ENCODE measurements at places on chromosomes 11 and 22.

DNA sequence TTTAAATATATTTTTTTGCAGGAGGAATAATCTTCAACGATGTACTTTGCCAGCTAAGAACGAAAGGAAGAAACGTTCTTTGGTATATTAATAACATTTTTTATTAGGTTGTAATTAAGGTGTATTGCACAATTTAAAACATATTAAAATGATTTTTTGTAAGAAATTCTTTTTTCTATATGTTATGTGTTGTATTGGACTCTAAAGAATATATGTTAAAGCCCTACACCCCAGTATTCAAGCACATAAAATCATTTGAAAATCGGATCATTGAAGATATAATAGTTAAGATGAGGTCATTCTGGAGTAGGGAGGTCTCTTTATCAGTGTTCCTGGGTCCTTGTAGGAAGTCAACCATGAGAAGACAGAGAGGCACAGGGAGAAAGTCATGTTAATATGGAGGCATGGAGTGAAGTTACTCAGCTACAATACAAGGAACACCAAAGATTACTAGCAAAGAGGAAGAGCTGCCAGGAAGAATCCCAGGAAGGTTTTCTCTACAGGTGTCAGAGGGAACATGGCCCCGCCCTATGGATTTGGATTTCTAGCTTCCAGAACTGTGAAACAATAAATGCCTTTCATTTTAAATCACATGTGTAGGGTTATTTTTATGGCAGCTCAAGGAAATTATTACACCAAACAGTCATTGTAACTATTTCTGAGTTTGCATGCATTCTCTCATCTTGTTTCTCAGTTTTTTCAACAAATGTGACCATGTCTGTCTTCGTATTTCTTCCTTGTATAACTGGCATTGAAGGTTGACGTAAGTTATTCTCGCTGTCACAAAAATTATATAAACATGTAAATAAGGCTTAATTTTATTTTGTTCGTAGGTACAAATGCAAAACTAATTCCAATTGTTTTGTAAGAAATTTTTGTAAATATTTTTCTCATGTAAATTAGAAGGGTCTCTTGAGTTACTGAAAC is 75.4 kb upstream of the VPREB1 start:
- no peak for DNase-seq

GRCh38 chr11:69699213-69699612 is 4.6 kb downstream of the FGF19 start:
- DNase-seq, result no peak

GRCh38 chr22:21568347-21569075 is 997 bp downstream of the UBE2L3 start:
- DNase-seq, result no peak

DNA sequence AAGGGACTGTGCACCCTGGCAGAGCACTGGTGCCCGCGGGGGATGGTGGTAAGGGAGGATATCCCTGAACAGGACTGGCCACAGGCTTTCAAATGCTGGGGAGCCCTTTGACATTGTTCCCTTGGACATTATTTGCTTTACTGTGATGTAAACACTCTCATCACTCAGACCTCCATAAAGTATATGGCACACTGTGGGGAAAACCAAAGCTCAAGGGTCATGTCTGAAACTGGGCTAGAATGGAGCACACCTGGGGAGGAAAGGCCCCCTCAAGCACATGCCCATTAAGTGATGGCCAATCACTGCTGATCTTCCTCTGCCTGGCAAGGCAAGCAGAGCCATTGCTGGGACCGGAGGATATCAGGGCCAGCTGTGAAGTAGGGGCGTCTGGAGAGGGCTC is 60.9 kb upstream of the TENM4 start:
- no peak for DNase-seq

DNA sequence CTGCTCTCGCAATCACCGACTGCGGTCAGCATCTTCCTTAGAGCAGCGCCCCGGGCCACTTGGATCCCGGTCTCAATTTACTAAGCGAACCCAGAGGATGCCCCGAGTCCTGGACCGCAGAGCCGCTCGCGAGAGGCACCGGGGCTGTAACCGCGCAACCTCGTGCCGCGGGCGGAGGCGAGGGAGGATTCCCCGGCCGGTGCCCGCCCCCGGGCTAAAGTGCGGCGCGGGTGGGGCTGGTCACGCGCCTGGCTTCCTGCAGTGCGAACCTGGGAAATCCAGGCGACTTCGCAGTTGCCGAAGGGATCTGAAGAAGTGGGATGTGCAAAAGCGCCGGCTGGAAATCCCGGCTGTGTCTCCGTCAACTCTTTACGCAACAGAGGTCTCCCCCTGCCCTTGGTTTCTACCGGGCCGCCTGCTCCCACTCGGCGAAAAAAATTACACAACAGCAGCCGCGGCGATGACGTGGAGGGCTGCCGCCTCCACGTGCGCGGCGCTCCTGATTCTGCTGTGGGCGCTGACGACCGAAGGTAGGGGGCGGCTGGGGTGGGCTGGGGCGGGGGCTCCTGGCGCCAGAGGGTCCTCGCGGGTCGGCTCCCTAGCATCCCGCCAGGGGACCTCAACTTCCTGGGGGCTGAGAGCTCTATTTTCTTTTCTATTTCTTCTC is at the start of gene NCR3LG1:
TSS of gene NCR3LG1 (plus strand) at position 291 of the 667 bp plus-strand sequence. CDS start at position 461, 170 bp downstream.
- DNase-seq, result peak; percentile 41

DNA sequence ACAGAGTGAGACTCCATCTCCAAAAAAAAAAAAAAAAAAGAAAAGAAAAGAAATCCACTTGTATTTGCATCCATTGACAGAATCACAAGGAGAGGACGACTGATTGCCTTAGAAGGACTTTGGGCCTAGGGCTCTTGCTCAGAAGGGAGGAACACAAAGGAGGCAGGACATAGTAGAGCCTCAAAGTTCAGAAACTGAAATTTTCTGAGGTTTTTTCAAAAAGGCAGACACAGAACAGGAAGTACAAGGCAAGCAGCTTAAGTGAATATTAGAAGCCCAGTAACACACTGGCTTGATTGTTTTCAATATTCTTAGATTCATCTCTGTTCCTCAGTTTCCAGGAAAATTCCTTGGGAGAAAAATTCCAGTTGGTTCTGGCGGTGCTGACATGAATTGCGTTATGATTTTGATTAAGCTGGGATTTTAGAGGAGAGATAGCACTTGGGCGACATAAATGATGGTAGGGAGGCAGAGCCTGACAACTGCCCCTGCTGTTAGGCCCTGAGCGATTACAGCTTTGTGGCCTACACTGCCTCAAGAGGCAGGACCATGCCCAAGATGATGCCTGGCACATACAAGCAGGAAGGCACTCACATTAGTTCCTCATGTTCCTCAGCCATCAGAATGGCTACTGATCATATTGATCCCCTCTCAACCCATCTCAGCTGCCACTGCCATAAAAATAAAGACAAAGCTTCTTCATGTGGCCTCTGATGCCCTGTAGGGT is 15.3 kb downstream of the CLPB start:
- DNase-seq, result no peak

GRCh38 chr11:67237574-67237973 is 28.7 kb upstream of the GRK2 start:
- no peak for DNase-seq

DNA sequence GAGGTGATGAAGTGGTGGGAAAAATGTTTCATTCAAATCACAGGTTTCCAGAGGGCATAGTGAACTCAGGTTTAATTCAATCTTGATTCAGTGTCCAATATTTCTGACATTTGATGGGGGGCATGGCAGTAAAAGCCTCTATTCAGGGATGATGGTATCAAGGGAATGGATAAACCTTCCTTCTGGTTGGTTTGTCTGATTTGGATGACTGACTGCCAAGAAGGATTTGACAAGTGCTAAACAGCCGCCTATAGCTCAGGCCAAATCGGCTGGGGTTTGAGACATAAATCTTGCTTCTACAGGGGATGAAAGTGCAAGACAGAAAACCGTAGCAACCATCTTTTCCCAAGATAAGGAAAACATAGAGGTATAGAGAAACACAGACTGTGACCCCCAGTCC is 121.8 kb upstream of the C11orf87 start:
- no peak for DNase-seq

DNA sequence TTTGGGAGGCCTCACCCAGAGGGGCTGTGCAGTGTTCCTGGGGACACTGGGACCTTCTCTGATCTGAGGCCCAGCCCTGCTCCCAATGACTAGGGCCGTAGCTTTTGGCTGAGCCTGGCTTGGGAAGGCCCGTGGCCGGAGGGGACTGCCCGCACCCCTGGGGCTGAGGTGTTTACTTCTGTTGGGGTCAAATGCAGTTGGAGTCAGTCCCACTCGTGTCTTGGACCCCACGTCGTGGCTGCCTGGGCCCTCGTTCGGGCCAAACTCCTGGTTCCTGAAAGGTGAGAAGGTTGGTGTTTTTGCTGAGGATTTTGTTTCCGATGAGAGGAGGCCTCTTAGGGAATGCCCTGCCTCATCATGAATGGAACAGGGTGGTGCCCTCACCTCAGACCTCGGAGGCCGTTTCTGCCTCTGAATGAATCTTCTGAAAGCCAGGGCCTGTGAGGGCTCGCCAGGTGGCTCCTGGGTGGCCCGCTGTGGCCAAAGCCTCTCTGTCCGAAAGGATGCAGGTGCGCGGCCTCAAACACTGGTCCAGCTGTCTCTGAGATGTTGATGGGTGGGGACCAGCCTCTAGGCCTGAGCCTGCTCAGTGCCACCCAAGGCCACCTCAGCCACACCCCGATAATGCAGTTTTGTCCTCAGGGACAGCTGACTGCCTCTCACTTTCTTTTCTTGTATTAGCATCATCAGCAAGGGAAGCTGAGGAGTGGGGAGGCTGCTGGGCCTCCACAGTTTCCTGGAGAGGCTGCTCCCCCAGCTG is 40.3 kb upstream of the A4GALT start:
- DNase-seq, result no peak

- no peak for DNase-seq
These were observed 22.9 kb upstream of the PAFAH1B2 start for GRCh38 chr11:117121176-117121575.

- DNase-seq, result no peak
These were observed 58.1 kb upstream of the NECTIN1 start for GRCh38 chr11:119787074-119787461.

DNA sequence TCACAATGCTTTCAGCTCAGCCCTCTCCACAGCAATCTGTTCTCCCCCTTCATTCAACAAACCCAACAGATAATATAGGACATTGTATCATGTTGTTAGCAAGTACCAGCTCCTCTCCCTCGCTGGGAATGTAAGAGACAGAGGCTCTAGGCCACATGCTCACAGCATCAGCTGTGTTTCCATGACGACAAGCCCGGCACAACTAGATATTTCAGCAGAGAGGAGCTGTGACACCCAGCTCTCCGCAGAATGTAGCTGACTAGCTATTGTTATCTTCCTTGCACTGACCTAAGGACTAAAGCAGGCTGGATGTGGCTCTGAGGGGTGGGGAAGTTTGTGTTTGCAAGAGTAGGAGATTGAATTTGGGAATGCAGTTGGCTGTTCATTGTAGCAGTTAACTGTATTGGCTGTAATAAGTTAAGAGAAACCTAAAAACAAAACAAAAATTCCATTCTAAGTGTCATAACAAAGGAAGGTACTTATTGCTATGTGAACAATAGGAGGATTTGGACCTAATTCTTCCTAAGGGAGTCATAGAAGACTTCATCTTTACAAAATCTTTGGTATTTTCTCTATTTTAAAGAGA is 28.0 kb upstream of the RRAS2 start:
- no peak for DNase-seq

- no peak for DNase-seq
These were observed 119.8 kb upstream of the CADM1 start for GRCh38 chr11:115624065-115624464.

DNA sequence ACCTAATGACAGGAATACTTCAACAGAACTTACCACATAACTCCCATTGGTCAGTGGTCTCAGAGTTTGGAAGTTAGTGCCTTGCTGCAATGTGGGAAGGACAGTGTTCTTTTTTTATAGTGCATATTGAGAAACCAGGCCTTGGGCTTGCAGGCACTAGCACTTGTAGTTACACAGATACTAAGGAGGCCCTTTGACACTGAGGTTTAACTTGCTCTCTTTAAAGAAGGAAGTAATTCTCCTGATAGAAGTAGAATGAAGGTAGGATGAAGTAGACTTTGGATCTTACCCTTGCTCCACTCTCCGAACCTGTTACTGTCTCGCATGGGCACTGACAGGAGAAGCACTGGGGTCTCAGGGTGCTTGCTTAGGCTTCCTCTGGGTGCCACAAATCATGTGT is 31.0 kb upstream of the ST14 start:
- DNase-seq, result no peak

GRCh38 chr11:134283461-134284230 is 7.5 kb downstream of the GLB1L3 start:
- DNase-seq, result no peak

GRCh38 chr11:128892866-128893565 is 1.9 kb downstream of the KCNJ5 start:
- DNase-seq, result no peak

DNA sequence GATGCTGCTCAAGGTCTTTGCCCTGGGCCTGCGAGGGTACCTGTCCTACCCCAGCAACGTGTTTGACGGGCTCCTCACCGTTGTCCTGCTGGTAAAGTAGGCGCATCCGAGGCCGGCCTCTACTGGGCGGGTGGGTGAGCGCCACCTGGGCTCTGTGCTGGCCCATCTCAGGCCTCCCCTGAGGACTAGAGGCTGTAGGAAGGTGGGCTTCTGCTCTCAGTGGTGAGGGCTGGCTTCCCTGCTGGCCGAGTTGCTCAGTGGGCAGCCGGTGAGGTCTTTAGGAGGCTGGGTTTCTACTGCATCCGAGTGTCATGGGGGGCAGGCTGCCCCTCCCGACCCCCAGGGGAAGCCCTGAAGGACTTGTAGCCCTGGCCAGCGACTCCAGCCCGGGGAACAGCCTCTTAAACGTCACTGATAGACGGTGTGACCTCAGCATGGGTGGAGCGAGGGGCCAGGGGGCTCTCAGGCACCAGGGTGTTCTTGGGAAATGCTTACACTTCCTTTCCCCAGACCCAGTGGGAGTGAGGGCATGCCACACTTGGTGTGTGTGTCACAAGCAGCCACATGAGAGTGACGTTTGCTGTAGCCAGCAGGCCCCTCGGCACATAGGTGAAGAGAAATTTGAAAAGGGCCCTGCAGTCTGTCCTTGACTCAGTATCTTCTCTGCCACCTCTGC is 30.3 kb downstream of the TPCN2 start:
- no peak for DNase-seq

DNA sequence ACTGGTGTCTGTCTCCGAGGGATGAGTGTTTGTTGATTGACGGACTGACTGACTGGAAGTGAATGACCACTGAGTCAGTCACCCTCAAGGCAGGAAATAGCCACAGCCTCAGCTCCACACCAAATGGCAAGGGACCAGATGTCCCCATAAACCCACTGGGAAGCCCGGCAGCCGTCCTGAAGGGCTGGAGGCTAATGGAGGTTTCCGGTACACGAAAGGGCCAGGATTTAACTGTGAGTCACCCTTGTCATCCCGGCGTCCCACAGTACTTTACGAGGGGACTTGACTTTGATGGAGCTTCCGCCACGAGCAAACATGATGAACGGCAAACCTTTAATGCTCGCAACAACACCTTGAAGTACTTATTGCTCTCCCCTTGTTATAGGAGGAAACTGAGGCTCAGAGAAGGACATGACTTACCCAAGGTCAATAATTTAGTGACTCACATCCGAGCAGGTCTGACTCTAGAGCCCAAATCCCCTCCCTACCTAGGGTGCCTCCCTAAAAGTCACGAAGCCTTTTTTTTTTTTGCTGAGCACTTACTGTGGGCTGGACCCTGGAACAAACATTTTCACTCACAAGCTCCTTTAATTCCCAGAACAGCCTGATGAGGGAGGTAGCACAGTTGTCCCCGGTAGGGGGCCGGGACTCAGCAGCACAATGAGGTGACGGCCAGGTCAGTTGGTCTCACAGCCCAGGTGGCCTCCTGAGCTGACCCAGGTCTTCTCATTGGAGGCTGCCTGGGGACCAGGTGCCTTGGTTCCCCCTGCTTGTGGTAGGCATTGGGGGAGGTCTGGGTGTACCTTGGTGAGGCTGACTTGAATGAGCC is 25.2 kb upstream of the GCAT start:
- DNase-seq, result no peak
